CD4-positive, alpha-beta T cell treated with Interleukin-1 beta for 1 hour (primary cell): ENCODE measurements at places on chromosomes 7 and 10.

DNA sequence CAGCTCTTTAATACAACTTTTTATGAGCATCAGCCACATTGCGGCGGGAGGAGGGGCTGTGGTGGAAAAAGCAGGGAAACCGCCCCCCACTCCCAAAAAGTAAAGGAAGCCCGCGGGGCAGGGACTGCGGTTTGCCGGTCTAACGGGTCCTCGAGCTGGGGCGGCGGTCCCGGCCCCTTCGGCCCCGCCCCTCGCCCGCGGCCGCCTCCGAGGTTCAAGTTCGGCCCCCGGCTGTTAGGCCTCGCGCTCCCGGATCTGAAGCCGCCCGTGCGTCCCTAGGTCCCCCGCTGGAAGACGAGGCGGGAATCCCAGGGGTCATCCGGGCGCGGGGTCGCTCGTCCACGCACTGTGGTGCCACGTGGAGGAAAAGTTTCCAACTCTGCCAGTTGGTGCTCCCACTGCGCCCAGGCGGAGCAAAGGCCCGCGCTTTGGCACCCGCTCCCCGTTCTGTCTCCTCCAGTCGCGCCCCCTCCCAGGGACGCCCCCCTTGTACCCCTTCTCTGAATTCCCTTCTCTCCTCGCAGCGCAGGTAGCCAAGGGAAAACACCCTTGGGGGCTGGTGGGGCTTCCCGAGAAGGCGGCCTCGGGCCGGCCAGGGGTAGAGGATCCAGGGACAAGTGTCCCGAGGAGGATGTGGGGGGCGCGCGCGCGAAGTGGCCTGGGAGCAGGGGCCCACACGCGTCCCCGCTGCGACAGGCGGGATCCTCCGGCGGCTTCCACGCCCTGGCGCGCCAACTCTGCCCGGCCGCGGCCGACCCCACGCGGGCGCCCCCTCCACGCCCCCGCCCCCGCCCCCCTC, 798 bp upstream of the AUTS2 start:
- DNase-seq: no peak

DNA sequence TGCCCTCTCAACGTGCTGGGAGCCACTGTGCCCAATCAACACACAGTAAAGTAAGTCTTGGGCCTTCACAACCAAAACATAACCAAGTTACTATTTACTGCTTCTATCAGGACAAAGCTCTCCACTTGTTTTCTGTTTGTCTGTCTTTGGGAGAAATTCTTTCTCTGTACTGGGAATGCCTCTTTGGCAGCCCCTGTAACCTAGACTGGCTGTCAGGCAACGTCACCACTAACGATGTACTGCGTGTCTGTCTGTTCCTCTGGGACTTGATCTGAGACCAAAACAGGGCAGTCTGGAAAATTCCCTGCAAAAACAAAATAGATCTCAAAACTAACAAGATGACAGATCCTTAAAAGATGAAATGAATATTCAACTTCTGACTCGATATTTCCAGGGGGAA, 113.0 kb downstream of the SMURF1 start:
- no peak for DNase-seq

DNA sequence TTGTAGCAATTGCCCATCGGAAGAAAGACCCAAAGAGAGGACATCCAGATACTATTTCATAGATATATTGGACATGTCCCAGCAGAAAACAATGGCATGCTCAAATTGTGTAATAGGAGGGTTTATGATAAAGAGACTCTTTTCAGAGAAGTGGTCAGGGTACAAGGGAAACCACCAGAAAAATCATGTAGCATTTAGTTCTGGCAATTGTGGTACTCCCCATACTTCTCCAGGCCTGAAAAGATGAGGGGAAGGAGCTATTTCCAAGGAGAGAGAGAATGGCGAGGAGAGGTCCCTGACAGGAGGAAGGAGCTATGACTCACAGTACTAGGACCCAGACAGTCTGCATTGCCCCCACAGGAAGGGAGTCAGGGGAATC, 68.4 kb upstream of the ADO start:
- DNase-seq: no peak

GRCh38 chr10:101601541-101601940, 13.4 kb downstream of the DPCD start:
- no peak for DNase-seq

DNA sequence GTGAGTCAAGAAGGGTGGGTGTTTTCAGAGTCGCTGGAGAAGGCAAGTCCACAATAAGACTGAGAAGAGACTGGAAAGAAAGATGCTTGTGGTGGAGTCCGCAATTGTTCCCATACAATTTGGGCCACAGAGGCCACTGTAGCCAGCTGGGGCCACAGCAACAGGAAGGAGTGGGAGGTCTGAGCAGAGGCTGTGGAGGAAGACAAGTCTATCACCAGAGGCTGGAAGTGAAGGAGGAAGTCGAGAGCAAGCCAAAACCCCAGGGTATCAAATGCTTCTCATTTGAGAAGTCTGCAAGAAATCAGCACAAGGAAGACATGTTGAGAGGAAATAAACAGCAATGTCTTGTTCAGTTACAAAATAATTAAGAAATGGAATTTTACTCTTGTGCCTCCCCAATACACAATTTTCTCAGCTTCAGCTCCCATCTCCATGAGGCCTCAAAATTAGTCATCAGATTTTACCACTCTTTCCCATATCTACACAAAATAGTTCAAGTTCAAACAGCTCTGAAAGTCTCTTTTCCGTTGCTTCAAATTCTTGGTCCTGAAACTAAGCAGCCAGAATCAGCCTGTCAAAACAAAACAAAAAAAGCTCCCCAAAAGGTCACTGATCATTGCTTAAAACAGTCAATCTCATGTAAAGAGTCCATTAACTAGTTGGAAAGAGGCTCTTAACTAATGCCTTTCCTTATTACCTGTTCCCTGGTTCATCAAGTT, 31.6 kb downstream of the SLC16A12 start:
- no peak for DNase-seq

GRCh38 chr10:125774581-125775191, 935 bp downstream of the MMP21 start:
- no peak for DNase-seq
